Activated CD4-positive, alpha-beta memory T cell treated with anti-CD3 and anti-CD28 coated beads for 36 hours (primary cell): ENCODE measurements at places on chromosomes 16 and 17.

DNA sequence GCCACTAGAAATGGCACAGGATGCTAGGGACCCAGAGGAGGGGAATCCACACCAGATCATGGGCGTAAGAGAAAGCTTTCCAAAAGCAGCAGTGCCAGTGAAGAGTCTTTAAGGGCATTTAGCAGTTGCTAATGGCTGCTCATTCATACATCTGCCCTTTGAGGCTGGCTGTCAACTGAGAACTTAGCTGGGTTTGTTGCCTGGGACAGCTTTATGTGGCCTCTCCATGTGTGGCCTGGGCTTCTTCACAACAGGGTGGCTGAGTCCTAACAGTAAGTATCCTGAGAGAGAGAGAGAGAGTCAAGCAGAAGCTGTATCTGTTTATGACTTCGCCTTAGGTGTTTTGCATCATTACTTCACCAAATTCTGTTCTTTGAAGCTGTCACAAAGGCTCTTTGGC lies 286.1 kb upstream of the KCNJ16 start:
- no peaks in the 10 kb centered on the region for H3K27me3 ChIP-seq
- no peaks in the 10 kb centered on the region for H3K4me1 ChIP-seq
- no peak overlapping the region for H3K27ac ChIP-seq

GRCh38 chr17:14044702-14045101 lies 24.6 kb upstream of the COX10 start:
- H3K4me3 ChIP-seq, result no peak overlapping the region
- H3K36me3 ChIP-seq, result peaks cover 6% of the 10 kb centered on the region
- no peaks in the 10 kb centered on the region for H3K27me3 ChIP-seq
- H3K4me1 ChIP-seq, result peaks cover 27% of the 10 kb centered on the region
- H3K27ac ChIP-seq, result no peak overlapping the region

DNA sequence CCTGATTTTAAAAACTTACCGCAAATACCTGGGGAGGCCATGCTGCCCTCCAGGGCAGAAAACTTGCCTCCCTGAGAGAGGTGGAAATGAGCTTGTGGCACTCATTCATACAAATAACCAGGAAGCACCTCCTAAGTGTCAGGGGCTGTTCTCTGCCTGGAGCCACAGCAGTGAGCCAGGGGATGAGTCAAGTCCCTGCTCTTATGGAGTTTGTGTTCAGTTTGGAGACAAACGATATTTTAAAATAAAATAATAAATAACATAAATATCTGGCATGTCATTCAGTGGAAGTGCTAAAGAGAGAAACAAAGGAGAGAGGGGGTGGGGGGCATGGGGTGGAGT lies 313.8 kb downstream of the C16orf95 start:
- H3K36me3 ChIP-seq, result no peaks in the 10 kb centered on the region
- no peaks in the 10 kb centered on the region for H3K4me1 ChIP-seq
- no peak overlapping the region for H3K4me3 ChIP-seq
- DNase-seq, result no peak

DNA sequence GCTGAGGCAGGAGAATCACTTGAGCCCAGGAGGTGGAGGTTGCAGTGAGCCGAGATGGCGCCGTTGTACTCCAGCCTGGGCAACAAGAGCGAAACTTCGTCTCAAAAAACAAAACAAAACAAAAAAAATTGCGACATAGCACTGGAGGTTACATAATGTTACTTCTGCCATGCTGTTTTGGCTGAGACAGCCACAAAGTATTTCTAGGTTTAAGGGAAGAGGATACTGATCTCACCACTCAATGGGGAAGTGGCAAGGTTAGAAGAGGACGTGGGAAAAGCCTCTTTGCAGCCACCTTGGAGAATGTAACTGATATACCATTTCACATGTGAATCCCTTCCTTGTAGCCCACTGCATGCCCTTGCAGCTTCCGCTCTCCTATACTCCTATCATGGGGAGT lies 131.2 kb upstream of the NLRP1 start:
- H3K36me3 ChIP-seq, result no peaks in the 10 kb centered on the region
- no peak overlapping the region for H3K4me3 ChIP-seq
- DNase-seq, result no peak
- no peaks in the 10 kb centered on the region for H3K4me1 ChIP-seq
- H3K27ac ChIP-seq, result no peak overlapping the region
- peaks cover 27% of the 10 kb centered on the region for H3K27me3 ChIP-seq

DNA sequence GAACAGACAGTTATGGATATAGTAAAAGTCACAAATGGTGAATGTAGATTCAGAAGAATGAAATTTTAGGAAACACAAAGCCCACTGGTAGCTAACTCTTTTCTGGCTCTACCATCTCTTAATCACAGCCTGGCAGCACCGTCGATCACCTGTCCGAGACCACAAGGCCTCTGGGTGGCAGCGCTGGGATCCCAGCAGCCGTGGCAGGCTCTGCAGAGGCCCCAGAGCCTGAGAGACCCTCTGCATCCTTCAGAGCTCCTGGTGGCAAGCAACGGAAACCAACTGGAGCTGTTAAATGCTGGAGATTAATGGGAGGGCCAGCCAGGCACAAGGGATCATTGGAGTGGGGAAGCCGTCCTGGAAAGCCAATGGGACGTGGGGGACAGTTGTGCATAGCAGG lies 26.3 kb downstream of the LAT start:
- H3K27me3 ChIP-seq, result no peaks in the 10 kb centered on the region
- no peak overlapping the region for H3K4me3 ChIP-seq
- H3K36me3 ChIP-seq, result no peaks in the 10 kb centered on the region
- DNase-seq, result peak; percentile 39

DNA sequence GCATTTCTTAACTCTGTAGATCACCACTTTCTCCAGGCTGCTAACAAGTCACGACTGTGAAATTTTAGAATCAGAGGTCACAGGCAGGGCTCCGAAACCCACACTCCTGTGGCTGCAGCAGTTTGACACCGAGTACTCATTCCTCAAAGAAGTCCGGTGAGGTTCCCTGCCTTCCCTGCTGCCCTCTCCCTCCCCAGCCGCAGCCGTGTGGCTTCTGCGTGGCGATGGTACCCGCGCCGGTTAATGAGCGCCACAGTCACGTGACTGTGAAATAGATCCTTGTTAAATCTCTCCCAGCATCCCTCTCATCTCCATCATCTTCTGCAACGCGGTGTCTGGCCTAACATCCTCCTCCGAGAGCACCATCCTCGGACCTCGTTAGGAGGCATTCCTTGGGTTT lies 65.2 kb upstream of the ENDOV start:
- H3K4me3 ChIP-seq, result no peak overlapping the region
- H3K4me1 ChIP-seq, result peaks cover 8% of the 10 kb centered on the region
- DNase-seq, result no peak
- peaks cover 90% of the 10 kb centered on the region for H3K36me3 ChIP-seq
- H3K27me3 ChIP-seq, result no peaks in the 10 kb centered on the region

GRCh38 chr16:89482817-89483205 lies 7.5 kb downstream of the ANKRD11 start:
- H3K4me3 ChIP-seq, result no peak overlapping the region
- peaks cover 32% of the 10 kb centered on the region for H3K36me3 ChIP-seq
- H3K27ac ChIP-seq, result peak overlapping the region; percentile 64
- no peak for DNase-seq
- H3K27me3 ChIP-seq, result no peaks in the 10 kb centered on the region

DNA sequence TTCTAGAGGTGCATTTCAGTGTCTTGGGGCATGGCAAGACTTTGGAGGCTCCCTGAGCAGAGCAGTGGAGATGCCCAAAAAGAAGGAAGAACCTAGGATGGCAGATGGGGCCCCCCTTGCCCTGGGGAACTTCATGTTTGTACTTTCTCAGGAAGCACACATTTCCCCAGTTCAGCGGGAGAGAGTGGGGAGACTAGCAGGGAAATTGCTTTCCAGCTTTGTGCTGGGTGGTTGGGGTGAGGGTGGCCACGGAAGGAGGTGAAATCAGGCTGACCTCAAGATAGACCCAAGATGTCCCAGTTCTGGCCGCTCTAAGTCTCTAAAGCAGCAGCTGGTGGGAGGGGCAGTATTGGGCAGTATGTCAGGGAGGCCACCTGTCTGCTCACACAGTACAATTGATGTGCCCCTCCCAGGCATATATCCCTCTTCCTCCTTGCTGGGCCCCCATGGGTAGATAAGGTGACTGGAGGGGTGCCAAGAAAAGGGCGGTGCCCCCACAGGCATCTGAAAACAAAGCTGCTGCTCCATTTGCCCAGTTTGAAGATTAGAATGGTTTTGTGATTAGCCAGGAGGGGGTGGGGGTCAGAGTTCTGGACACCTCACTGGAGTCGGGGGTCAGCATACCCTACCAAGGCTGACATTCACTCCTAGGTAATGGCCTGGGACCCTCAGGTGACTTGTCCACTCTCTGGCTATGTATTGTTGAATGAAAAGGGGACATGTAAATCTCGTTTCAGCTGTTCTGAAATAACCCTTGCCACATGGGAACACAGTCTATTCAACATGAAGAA lies 17.1 kb upstream of the NAGLU start:
- DNase-seq, result no peak
- peaks cover 4% of the 10 kb centered on the region for H3K4me1 ChIP-seq
- H3K36me3 ChIP-seq, result peaks cover 10% of the 10 kb centered on the region
- peaks cover 5% of the 10 kb centered on the region for H3K27me3 ChIP-seq
- H3K27ac ChIP-seq, result no peak overlapping the region
